ENCODE measurements at places on chromosomes 5 and 9.

DNA sequence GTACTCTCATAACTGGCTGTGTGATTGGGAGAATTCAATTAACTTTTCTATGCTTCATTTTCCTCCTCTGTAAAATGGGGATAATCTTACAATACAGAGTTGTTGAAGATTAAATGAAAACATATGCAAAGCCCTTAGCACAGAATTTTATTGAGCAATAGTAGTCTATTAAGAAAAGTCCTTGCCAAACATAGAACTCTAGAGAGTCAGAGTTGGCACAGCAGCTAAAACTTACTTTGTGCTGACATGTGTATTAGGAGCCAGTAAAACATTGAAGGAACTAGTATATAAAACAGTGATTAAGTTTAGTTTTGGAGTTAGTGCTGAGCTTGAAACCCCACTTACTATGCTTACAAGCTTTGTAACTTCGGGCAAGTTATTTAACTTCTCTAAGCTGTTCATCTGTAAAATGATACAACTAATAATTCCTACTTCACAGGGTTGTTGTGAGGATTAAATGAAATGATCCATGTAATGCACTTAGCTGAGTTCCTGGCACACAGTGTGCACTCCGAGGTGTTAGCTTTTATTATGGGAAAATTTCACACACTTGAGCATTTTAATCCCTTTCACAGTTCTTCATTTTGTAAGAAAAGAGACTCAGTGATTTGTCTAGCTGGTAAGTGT, 20.0 kb upstream of the GRIN3A start:
- DNase-seq, result no peak

GRCh38 chr5:134444941-134445471, 33.3 kb upstream of the CDKN2AIPNL start:
- no peak for DNase-seq

GRCh38 chr9:135926402-135927194, 19.3 kb upstream of the CAMSAP1 start:
- DNase-seq, result no peak

DNA sequence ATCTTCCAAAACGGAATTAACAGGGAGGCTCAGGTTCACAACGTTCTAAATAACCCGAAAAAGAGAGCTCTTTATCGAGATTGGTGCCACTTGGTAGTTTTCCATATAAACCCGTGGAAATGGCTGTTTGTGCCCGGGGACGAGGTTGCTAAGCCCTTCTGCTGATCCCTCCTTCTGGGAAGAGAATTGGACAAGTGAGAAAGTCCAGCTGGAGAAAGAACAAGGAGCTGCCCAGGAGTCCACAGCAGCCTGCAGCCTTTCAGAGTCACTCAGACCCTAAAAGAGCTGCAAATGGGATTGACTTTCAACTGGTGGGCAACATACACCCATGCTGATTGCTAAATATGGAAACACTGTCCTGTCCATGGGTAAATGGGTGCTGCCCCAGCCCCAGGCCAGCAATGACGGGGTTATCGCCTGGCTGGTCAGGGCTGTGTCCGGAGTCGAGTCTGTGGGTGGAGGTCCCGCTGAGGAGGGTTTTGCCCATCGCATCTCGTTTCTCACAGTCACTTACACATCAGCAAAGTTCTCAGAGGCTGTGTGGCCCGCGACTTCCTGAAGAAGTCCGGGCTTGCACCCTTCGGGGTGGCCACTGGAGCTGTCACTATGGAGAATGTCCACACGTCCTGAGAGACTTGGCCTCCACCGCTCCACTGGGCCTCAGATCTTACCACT, 40.7 kb upstream of the HSD17B3 start:
- DNase-seq, result no peak

DNA sequence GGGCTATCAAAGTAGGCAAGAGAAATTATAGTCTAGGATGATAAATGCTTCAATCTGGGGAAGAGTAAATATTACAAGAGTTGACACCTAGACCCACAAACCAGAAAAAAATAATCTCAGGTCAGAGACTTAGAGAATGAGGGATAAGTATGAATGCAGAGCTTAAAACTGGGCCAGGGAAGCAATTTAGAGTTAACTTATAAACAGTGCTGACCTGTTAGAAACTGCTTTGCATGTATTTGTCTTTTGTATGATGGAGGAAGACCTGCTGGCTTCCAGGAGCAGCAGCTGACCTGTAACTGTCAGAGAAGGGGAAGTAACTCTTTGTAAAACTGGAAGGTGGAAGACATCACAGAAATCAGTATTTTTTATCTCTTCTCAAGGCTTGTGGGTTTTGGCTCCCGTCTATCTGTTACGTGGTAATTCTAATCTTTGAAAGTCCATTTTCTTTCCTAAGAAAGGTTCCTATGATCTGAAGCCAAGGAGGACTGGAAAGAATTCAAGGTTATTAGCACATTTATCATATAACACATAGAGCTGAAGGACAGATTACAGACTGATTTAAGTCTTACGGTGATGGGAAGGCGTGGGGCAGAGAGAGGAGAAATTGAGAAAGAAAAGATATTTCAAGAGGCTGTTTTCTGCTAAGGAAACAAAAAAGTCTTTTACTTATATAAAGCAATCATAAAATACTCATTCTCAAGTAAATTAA, 114.7 kb upstream of the ADAMTS19 start:
- no peak for DNase-seq

DNA sequence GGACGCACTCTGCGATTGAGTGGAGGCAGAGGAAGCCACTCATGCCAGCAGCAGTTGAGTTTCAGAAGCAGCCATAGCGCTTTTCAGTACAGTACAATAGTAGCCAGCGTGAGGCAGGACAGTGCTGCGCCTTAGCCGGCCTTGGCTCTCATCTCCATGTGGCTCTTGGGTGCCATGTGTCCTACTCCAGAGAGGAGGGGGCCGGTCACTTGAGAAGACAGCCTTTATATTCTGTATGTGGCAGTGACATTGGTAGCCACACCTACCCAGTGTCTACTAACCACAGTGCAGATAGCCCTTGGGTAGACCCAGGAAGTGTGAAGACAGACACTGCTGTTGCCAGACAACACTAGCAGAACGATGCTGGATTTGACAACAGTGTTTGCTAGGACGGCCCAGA, 42.3 kb downstream of the FAM78A start:
- no peak for DNase-seq

GRCh38 chr9:136786451-136786850, 4.7 kb upstream of the TMEM141 start:
- DNase-seq, result no peak

DNA sequence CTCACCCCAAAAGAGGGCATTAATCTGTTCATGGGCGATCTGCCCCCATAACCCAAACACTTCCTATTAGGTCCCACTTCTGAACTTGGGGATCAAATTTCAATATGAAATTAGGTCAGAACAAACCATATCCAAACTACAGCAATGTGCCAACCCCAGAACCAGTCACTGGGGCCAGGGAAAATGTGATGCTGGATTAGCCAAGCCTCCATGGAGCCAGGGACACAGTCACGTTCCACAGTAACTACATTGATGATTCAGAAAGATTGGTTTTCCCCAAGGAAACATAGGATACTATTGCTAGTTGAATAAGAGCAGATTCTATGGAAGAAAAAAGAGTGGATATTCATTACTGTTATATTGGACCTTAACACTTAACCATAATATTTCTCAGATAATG, 84.2 kb downstream of the GIN1 start:
- no peak for DNase-seq

- no peak for DNase-seq
Measured at GRCh38 chr9:133087429-133088145, 25.8 kb downstream of the CEL start.

GRCh38 chr5:66143473-66144073, 527 bp upstream of the SREK1 start:
- no peak for DNase-seq
